Esophagus squamous epithelium (tissue), 5 donors: ENCODE measurements at places on chromosomes 1 and 21. TPM values are rescaled to one million over a fixed set of nuclear protein-coding genes. Genes with fewer than 3 reads are reported as not detected.

- DNase-seq, result no peak
Measured at GRCh38 chr1:165875171-165875570, 47.8 kb downstream of the UCK2 start.

- DNase-seq, result no peak
Measured at GRCh38 chr1:246492611-246493245, 14.4 kb downstream of the SMYD3 start.

DNA sequence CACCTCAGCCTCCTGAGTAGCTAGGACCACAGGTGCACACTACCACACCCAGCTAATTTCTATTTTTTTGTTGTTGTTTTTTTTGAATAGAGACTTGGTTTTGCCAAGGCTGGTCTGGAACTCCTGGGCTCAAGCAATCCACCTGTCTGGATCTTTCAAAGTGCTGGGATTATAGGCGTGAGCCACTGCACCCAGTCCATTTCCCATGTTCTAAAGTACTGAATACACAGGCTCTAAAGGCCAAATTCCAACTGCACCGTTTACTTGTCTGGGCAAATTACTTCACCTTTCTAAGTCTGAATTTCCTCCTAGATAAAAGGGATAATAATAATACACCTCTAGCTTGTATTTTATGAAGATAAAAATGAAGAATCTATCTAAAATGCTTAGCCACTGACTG lies 39.6 kb downstream of the FRRS1 start:
- DNase-seq, result no peak

- no peak for DNase-seq
Measured at GRCh38 chr1:43554444-43554992, 23.8 kb downstream of the PTPRF start.

GRCh38 chr21:36034211-36034913 lies 26.0 kb downstream of the SETD4 start:
- DNase-seq, result no peak

GRCh38 chr1:11654137-11654938 lies at the start of the genes FBXO2 and FBXO44:
Gene FBXO2, minus strand, starts transcription at chr1:11654429. Its CDS starts 89 bp downstream, at chr1:11654340.
Gene FBXO44, plus strand, starts transcription at chr1:11654877. Its CDS starts 959 bp downstream, at chr1:11655836.
- DNase-seq, result no peak

- no peak for DNase-seq
Measured at GRCh38 chr1:36084497-36085115, 712 bp downstream of the TEKT2 start.

- DNase-seq, result no peak
Measured at GRCh38 chr1:3019007-3019515, 2.2 kb upstream of the ACTRT2 start.

- no peak for DNase-seq
Measured at GRCh38 chr1:46580140-46580903, 23.7 kb downstream of the MKNK1 start.

GRCh38 chr1:213251972-213252371 lies 200.9 kb downstream of the RPS6KC1 start:
- DNase-seq, result no peak

GRCh38 chr1:26784023-26784871 lies 3.5 kb upstream of the PIGV start:
- no peak for DNase-seq

DNA sequence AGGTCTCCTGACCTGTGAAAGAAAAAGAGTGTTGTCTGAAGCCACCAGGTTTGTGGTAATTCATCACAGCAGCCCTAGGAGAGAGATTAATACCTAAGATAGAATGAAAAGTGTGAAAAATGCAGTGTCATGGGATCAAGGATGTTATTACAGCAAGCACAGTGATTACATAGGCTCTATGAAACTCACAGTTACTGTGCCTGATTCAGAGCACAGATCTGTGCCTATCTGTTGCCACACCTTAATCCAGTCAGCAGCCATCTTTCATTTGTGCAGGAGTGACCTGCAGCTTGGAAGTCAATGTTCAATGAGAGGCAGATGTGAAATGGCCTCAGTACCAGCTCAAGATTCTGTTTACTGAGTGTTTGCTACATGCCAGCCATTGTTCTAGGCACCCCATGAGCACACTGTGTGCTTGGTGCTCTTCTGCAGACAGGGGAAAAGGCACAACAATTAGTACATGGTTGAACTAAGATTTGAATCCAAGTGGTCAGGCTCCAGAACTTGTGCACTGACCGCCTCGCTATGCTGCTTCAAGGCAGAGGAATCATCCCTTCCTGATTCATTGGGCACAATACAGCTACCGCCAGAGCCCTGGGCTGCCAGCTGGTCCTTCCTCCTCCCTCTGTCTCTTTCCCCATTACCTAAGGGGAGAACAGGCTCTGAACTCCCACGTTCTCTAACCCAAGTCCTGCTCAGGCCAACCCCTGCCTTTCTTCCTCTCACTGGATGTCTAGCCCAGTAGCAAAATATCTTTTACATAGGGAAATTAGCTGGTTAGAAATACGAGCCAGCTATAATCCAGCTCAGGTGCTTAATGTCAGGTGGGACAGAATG lies 56.3 kb upstream of the NEK2 start:
- DNase-seq, result no peak

DNA sequence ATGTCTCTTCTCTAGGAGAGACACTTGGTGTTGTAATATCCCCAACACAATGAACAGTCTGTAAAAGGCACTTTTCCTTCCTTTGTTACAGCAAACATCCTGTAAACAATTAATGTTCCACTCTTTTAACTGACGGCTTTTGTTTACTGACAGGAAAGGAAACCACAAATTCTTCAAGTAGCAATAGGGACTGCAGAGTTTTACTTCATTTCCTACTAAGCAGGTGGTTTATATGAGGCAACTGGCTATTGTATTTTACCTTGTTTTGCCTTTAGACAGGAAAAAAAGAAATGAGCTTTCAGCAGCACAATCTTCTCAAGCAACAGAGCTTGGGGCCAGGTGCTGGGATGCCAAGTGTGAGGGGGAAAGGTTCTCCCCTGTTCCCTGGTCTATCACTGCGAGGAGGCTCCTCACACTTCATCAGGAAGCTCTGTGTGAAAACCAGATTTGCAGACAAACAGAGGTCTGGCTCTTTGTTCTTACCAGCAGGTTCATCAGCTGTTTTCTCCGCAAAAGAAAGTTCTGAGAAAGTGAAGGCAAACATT lies 51.2 kb downstream of the SIPA1L2 start:
- DNase-seq, result no peak

- no peak for DNase-seq
Measured at GRCh38 chr1:149927056-149927562, 494 bp downstream of the SF3B4 start.

- no peak for DNase-seq
Measured at GRCh38 chr1:33299461-33300155, 21.3 kb downstream of the A3GALT2 start.

DNA sequence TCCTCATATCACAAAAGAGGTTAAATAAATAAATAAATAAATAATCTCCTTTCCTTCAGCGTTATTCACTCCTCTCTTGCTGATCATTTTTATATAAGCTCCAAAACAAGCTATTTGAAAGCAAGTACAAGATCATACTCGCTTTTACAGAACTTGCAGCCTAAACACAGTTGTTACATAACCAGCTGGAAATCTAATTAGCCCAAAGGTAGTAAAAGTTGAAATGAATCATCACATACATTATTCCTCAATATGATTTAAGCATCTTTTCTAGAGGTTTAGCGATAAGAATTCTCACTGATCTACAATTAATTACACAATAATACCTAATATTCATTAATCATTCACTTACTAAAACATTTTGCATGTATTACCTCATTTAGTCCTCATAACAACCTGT lies 160.2 kb downstream of the COP1 start:
- DNase-seq, result no peak

DNA sequence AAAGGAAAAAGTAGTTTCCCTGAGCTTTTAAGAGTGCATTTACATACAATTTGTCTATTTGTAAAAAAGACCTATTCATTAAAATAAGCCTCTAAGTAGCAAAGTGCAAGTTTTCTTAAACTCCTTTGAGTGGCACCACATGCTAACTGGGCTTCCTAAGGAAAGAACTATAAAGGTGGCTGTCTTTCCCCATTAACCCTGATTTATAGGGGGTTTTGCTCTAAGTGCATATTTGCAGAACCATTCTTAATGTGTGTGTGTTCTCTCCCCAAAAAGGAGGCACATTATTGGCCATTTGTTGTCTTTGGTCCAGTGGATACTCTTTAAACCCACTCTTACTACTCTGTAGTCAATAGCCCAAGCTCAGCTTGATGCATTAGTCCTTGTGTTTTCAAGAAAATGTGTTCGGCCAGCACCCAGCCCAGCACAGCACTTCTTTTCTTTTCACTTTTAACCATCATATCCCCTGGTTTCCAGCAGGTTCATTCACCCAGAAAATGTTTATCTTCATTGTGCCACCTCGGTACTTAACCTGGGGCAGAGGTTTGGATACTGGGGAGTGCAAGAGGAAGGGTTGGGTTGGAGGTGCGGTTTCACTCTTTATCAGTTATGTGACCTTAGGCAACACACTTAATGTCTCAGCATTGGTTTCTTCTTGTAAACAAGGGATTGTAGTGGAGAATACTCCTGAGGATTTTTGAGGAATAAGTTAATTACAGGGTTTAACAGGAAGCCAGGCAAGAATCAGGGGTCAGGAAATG lies 161.9 kb upstream of the UBE2U start:
- DNase-seq, result no peak

DNA sequence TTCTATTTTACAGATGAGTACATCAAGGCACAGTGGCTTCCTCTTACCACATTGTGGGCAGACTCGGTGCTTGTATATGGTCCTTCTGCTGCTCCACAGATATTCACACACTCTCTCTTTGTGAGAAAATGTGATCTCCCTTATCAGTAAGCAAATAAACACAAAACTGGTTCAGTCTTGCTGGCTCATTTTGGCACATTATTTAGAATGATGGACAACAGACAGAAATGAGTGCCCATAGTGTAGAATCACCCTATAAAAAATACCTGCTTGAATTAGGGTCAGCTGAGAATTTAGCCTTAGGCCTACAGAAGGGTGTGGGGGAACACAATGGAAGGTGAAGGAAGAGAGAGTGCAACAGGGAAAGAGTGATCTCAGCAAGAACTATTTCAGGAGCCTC lies 423.1 kb downstream of the HLX start:
- no peak for DNase-seq

- DNase-seq, result no peak
Measured at GRCh38 chr21:42265231-42265812, 46.4 kb downstream of the ABCG1 start.

DNA sequence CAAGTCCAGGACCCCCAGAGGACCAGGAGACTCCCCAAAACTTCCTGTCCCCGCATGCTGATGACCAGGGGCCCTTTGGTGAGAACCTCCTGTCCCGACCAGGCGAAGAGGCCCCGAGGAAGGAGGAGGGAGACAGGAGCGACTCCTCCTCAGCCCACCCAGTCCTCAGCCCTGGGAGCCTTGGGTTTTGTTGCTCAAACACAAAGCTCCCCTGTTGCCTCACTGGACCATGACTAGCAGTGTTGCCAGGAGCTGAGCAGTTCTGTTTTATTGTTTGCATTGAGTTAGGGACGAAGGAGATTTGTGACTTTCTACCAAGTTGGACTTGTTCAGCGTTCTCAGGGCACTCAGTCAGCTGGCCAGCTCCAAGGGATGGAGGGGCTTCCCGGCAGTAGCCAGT lies 10.0 kb downstream of the UMODL1 start:
- DNase-seq, result no peak

- DNase-seq, result no peak
Measured at GRCh38 chr1:160839746-160840145, 22.9 kb downstream of the CD244 start.

DNA sequence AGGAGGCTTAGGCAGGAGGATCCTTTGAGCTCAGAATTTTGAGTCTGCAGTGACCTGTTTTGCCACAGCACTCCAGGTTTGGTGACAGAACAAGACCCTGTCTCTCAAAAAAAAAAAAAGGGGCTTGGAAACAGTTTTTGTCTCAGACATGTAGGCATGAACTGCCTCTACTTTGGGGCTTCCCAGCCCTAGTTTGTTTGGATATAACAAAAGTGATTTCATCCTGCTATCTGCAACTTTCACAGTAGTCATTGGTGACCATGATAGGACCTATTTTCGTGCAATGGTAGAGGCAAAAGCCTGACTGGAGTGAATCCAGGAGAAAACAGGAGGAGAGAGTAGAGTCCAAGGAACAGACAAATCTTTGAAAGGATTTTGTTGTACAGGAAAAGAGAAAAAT lies 20.3 kb upstream of the EVI5 start:
- no peak for DNase-seq

DNA sequence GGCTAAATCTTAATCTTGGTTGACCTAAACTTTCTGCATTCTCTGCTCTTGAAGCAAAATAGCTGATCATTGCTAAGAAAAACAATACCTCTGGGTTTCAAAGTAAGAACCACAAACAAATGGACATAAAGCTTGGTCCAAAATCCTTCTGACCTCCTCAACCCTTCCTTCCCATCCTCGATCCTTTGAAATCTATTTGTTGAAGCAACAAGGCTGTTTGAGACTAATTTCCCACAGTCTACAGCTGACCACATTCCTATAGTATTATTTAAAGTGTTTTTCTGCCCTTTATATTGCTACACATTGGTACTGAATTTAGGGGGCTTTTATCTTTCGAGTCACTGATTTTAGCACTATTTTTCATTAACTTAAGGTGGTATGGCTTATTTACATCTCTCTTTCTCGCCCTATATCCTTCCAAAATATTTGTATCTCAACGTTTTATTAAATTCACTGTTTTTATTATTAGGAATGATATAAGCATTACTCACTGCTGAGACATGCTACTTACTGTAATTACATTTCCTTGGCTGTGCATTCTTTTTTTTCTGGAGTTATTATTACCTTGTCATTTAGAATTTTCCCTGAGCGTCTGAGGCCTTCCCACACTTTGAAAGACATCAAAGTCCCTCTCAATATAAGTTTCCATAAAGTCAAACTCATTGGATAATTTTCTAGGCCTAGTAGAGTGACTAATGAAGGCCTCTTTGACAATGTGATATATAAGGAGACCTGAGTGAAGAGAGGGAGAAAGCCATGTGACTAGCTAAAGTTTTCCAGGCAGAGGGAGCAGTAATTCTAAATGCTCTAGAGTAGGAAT lies 73.9 kb downstream of the RAB3GAP2 start:
- no peak for DNase-seq

Gene GSTM5
- not detected for total RNA-seq

Gene DMRTA2
- total RNA-seq, result 5.3 TPM

Gene VANGL2
- 7.4 TPM for total RNA-seq

Gene RXRG
- total RNA-seq, result 0.15 TPM

Gene RGS2
- total RNA-seq, result 7.9 TPM

Gene HAO2
- total RNA-seq, result not detected

Gene OR2M3
- total RNA-seq, result not detected

Gene CASP9
- total RNA-seq, result 12.2 TPM

Gene KRTAP7-1
- total RNA-seq, result not detected

Gene WNT2B
- 2.9 TPM for total RNA-seq

Gene CLEC20A
- not detected for total RNA-seq

Gene DIRAS3
- total RNA-seq, result 0.57 TPM
